Gastrocnemius medialis (tissue), 4 donors: ENCODE measurements at places on chromosomes 13 and 19. TPM values are rescaled to one million over a fixed set of nuclear protein-coding genes. Genes with fewer than 3 reads are reported as not detected.

GRCh38 chr19:16522559-16523377, 19.5 kb downstream of the CHERP start:
- H3K4me3 ChIP-seq: no peak overlapping the region
- H3K27me3 ChIP-seq: no peaks in the 10 kb centered on the region
- no peak overlapping the region for H3K27ac ChIP-seq
- no peaks in the 10 kb centered on the region for H3K4me1 ChIP-seq
- H3K36me3 ChIP-seq: no peaks in the 10 kb centered on the region

DNA sequence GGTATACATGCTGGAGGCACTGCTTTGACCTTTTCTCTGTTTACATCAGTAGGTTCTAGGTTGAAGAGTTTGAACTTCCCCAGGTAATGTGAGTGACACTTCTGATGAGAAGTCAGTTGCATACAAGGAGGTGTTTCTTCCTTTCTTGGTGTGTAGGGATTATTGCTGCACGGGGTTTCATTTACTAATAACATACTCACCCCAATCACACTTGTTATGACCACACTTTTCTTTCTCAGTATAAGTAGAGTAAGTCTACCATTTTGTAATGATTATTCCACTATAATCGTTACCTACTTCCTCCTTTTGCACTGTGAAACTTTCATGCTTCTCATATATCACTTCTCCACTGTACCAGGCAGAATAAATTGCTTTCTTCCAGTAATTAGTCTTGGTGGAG, 138.0 kb downstream of the TNFSF13B start:
- no peaks in the 10 kb centered on the region for H3K27me3 ChIP-seq
- H3K4me1 ChIP-seq: no peaks in the 10 kb centered on the region
- DNase-seq: no peak
- no peak overlapping the region for H3K4me3 ChIP-seq

GRCh38 chr13:72198042-72198441, 331.0 kb upstream of the DACH1 start:
- H3K27me3 ChIP-seq: no peaks in the 10 kb centered on the region
- no peaks in the 10 kb centered on the region for H3K36me3 ChIP-seq
- no peak overlapping the region for H3K4me3 ChIP-seq
- no peaks in the 10 kb centered on the region for H3K4me1 ChIP-seq
- no peak for DNase-seq

DNA sequence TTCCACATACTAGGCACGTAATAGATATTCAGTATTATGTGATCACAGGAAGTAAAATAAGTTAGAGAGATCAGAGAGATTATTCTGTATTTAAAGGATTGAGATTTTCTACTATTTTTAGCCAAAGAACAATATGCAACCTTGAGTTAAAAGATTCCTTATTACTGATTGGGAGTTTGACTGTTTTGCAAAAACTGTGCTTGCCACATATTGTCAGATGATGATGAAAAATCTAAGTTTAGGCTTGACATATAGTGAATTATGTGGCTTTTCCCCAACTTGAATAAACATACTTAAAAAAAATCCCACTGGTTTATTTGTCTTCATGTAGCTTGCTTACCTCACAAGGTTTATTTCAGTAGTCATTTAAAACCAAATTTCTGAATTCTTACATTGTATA, 194.4 kb downstream of the KCNRG start:
- H3K36me3 ChIP-seq: no peaks in the 10 kb centered on the region
- H3K27ac ChIP-seq: no peak overlapping the region
- no peak overlapping the region for H3K4me3 ChIP-seq

DNA sequence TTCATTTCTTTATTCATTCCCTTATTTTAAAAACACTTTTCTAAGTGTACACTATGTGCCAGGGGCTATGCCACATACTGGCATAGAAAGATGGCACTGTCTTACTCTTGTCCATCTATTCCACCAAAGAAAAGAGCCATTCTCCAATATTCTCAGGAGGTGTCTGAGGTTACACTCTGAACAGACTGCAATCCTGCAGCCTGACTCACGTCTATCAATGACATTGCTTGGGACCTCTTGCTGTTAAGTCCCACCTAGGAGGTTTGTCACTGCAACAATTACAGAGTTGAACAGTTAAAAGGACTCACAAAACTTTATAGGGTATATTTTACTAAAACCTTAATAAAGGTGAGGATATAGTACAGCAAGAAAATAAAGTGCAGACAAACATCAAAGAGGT, 512.9 kb upstream of the HTR2A start:
- H3K27ac ChIP-seq: no peak overlapping the region
- no peaks in the 10 kb centered on the region for H3K36me3 ChIP-seq
- H3K4me3 ChIP-seq: no peak overlapping the region
- no peak for DNase-seq
- H3K4me1 ChIP-seq: no peaks in the 10 kb centered on the region

DNA sequence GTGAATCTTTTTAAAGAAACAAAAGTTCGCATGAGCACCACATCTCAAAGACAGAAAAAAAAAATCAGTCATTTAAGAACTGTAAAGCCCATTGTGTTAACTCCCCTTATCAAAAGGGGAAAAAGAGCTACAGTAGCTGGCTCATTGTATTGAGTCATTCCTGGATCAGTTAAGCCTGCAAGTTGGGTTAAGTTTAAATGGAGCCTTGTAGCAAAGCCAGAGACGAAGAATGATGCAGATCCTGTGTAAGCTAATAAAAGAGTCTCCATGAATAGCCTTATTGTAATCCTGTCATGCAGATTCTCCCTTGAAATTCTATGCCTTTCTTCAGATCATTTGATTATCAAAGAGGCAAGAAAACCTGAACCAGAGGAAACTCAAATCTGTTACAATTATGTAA, 83.8 kb downstream of the CRYL1 start:
- H3K27me3 ChIP-seq: no peaks in the 10 kb centered on the region
- H3K36me3 ChIP-seq: no peaks in the 10 kb centered on the region
- no peak overlapping the region for H3K4me3 ChIP-seq

GRCh38 chr13:39552246-39552645, 50.7 kb downstream of the LHFPL6 start:
- no peak overlapping the region for H3K4me3 ChIP-seq
- no peaks in the 10 kb centered on the region for H3K4me1 ChIP-seq
- H3K27me3 ChIP-seq: no peaks in the 10 kb centered on the region

UBE2L5 gene
- not detected for total RNA-seq
